ENCODE measurements at places on chromosomes 11 and 22.

- DNase-seq = peak; percentile 75
Observed at GRCh38 chr11:124762105-124762623, at the start of gene ESAM. Gene ESAM (minus strand): TSS chr11:124762290. CDS start chr11:124762154, 136 bp downstream.

DNA sequence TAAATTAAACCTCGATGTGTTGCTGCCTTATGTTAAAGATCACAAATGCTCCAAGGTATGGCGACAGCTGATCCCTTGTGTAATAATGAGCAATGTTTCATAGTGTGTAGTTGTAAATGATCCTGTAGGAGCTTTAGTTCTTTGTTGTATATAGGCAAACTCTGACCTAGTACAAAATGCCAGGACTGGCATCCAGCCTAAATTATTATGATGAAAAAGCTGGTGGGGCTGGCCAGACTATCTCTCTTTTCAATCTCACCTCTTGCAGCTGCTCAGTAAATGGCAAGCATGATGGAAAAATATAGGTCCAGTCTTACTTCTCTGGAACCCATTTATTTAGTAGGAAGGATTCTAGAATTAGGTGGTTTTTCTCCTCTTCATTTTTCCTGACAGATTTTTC lies 345.1 kb upstream of the C11orf87 start:
- no peak for DNase-seq

DNA sequence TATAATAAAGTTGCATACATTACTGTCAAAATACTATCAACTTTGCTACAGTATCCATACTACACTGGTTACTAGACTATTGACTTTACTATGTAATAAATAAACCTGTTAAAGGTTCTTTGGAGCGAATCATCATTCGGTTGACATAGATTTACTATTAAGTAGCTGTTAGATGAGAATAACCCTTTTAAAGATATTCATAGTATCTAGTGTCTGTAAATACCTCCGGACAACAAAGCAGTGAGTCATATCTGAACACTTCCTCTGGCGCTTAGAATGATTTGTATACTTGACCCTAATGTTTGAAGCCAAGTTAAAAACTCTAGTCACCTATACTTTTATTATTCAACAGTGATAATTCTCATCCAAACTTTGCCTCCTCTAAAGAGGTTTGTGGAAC lies 84.7 kb downstream of the MSANTD4 start:
- no peak for DNase-seq

DNA sequence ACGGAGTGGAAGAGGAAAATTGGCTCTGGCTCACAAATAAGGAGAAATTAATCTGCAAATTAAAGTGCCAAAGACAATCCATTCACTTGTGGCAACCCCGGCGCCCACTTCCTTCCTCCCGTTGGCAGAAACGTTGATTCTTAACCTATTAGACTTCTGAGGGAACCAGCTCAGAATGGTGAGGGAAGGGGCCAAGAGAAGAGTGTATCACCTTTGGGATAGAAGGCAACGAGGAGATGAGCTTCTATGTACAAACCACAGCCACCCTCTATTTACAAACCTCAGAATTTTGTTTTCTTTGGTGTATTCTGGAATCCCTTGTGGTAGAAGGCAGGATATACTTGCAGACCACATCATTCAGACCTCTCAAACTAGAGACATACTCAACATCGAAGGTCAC lies 1.1 kb downstream of the MB start:
- no peak for DNase-seq

DNA sequence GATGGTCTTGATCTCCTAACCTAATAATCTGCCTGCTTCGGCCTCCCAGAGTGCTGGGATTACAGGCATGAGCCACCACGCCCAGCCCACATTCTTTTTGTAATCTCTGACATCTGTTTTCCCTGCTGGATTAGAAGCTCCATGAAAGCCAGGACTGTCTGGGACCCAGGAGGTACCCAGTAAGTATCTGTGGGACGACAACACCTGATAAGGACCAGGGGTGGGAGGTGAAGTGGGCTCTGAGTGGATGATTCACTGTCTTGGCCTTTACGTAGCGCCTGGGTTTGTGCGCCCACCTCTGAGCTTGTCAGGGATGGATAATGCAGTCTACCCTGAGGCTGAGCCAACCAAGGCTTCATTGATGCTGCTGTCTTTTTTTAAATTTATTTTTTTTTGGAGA lies 118.8 kb downstream of the ABTB2 start:
- no peak for DNase-seq

DNA sequence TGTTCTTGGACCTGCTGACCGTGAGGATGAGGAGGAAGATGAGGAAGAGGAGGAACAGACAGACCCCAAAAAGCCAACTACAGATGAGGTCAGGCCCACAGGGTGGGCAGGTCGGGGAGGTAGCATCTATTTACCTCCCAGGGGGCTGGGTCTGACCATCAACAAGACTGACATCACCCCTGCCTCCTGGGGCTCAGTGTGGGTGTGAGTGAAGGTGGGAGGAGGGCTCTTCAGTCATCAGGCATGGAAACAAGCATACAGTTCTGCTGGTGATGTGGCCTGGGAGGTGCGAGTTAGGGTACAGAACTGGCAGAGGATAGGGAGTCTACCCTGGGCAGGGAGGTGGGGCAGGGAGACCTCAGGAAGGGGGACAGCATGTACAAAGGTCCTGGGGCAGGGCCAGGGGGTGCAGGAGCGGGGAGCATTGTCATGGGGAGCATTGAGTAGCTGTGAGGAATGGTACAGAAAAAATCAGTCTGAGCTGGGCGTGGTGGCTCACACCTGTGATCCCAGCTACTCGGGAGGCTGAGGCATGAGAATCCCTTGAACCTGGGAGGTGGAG lies 8.9 kb downstream of the PLCB3 start:
- no peak for DNase-seq

DNA sequence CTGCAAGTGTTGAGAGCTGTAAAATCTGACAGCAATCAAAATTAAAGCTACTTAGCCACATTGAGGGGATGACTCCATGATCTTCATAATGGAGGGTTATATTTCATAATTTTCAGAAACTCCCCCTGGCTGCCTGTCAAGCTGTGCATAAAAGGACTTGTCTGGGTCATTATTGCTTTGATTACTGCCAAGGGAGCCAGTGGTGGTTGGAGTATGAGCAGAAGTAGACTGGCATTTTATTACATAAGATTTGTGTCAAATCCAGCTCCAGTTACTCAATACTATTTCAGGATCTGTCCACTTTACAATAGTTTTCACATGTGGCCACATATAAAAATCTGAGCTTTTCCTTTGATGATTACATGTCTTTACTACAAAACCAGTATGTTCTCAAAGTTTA lies 108.9 kb upstream of the SLC5A12 start:
- DNase-seq = no peak

DNA sequence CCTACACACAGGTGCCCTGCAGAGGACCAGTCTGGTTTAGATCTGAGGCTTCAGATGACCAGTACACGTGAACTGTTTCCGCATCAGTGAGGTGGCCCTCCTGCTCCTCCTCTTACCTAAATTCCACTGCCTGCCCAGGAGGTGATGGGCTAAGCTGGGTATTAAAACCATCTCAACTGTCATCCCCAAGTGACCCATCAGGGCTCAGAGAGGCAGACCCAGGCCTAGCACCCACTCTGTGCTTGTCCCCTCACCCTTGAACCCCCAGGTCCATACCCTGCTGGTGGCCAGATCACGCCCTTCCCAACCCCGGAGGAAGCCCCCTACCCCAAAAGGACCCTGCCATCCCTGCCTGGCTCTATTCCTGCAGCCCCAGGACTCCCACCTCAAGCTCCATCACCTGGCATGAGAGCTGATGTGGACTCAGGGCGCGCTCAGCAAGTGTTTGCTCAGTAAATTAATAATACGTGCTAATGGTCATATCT lies 21.3 kb downstream of the RSPH14 start:
- no peak for DNase-seq

DNA sequence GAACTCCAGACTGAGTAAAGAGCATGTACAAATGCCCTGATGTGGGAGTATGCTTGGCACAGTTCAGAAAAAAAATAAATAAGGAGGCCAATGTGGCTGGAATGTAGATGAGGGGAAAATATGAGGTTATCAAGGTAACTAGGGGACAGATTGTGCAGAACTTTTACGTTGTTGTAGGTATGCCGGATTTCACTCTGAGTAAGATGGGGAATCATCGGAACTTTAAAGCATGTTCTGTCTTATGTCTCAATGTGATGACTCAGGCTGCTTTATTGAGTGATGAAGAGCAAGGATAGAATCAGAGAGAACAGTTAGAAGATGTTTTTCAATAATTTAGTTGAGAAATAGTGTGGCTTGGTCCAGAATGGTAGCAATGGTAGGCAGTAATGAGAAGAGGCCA lies 130.4 kb downstream of the C11orf87 start:
- DNase-seq = no peak

GRCh38 chr11:67040147-67040546 lies 16.5 kb upstream of the RHOD start:
- no peak for DNase-seq
